ENCODE measurements at places on chromosomes 16 and 17.

- DNase-seq = no peak
These were observed 10.3 kb upstream of the GINS2 start for GRCh38 chr16:85698935-85699558.

GRCh38 chr17:7192271-7192937 lies 13.2 kb upstream of the ASGR1 start:
- no peak for DNase-seq

GRCh38 chr17:29591737-29592608 lies 959 bp upstream of the ANKRD13B start:
- peak; percentile 88 for DNase-seq

- peak; percentile 69 for DNase-seq
These were observed 65.9 kb downstream of the EMP2 start for GRCh38 chr16:10514369-10515055.

- peak; percentile 42 for DNase-seq
These were observed 525 bp downstream of the JPT1 start for GRCh38 chr17:75153780-75154194.

- no peak for DNase-seq
These were observed 23.5 kb downstream of the TMC6 start for GRCh38 chr17:78105101-78105500.

DNA sequence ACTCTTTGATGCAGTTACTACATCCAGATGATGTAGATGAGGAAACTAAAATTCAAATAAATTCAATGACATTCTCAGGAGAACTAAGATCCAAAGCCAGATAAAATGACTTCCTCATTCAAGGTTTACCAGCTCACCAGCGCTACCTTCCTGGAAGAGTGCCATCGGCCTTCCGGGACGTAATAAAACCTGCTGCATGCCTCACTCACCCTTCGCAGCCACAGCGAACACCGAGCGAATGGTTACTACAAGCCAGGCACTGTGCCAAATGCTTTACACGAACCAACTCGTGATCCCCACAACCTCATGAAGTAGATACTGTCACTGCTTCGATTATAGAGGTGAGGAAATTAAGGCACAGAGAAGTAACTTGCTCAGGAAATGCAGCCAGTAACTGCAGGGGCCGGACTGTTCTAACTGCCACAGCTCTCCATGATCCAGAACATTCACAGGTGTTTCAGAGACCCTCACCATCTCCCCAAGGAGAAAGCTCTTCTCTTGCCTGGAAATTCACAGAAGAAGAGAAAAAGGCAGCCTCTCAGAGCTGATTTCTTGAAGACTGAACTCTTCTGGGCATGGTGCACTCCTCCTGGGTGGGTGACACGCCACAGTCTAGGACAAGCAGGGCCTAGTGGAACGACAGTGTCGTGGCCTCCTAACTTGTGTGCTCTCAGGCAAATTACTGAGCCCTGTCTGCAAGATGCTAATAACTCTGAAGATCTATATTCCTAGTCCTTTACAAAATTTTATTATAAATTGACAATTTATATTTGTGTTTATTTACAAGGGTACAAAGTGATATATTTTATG lies 46.8 kb downstream of the HIC1 start:
- DNase-seq = no peak

DNA sequence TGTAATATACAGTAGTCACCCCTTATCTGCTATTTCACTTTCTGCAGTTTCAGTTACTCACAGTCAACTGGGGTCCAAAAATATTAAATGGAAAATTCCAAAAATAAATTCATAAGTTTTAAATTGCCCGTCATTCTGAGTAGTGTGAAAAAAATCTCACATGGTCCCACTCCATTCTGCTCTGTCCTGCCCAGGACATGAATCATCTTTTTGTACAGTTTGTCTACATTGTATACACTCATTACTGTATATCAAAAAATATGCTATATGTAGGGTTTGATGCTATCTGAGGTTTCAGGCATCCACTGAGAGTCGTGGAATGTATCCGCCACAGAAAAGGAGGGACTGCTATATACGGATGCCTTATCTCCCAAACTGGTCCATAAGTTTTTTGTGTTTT lies 16.0 kb upstream of the APPBP2 start:
- no peak for DNase-seq

- DNase-seq = no peak
These were observed 5.4 kb upstream of the TNS4 start for GRCh38 chr17:40506786-40507185.

DNA sequence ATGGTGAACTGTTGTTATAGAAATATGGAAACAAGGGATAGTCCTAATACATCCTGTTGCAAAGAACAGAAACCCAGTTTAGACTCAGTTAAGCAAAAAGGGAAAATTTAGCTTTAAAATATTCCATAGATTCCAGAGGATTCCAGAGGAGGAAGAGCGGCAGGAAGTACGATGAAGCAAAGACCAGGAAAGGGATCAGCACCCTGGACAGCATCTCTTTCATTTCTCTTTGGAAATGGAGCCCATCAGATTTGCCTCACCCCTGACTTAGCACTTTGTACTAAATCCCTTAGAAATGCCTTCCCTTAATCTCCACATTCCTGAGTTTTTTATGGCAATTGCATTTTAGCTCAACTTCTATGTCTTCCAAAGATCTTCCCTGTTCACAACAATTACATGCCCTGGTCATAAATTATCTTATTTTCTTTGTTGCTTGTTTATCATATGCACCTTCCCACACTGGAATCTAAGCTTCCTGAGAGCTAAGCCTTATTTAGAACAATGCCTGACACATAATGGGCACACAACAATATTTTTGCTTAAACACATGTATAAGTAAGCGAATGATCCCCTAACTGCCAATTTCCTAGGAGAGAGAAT lies 150.0 kb upstream of the RBFOX1 start:
- no peak for DNase-seq

DNA sequence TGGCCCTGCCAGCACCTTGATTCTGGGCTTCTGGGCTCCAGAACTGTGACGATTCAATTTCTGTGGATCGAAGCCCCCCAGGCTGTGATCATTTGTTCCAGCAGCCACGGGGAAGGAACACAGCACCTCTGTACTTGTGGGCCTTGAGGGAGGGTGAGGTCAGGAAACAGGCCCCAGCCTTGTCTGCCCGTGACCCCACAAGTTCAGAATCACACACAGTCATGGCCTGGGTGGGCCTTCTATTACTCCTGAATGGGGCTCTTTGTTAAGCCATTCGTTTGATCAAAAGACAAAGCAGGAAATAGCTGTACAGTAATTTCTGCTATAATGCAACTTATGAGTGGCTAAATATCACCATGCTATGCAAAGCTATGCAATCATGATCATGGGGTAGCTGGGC lies 10.1 kb downstream of the ST6GALNAC2 start:
- DNase-seq = no peak

DNA sequence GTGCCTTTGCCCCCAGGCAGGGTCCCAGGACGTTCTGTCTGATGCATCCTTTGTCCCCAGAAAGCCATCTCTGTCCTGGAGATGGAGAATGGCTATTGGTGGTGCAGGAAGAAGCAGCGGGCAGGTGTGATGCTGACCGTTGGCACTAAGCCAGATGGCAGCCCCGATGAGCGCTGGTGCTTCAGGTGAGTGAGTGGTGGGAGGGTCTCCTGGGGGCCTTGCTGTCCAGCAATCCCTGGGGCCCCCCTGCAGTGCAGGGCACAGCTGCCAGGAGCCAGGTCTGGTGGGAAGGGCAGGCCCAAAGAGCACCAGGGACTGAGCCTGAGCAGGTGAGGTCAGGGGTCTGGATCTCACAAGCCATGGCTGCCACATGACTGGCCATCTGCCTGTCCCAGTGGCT lies 18.1 kb downstream of the TRPV2 start:
- DNase-seq = no peak

DNA sequence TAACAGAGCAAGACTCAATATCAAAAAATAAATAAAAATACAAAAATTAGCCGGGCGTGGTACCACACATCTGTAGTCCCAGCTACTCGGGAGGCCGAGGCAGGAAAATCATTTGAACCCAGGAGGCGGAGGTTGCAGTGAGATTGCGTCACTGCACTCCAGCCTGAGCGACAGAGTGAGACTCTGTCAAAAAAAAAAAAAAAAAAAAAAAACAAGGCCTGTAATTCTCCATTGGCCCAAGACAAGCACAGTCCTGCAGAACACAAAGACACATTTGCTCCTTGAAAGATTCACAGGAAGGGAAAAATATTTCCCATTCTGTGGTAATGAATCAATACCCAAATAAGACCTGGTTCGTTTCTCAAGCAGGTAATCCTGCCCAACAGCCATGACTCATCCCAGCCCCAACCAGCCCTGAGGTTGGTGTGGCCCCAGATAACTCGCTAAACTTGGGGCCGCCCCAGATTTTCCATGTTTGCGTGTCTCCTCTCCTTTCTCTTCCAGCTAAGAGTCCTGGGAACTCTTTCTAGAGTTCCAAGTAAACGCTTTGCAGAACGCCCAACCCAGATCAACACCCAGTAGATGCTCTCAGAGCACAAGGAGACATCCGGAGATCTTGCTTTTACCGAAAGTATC lies 40.3 kb upstream of the SNN start:
- no peak for DNase-seq

- no peak for DNase-seq
These were observed 22.3 kb upstream of the NAGS start for GRCh38 chr17:43982171-43982570.

DNA sequence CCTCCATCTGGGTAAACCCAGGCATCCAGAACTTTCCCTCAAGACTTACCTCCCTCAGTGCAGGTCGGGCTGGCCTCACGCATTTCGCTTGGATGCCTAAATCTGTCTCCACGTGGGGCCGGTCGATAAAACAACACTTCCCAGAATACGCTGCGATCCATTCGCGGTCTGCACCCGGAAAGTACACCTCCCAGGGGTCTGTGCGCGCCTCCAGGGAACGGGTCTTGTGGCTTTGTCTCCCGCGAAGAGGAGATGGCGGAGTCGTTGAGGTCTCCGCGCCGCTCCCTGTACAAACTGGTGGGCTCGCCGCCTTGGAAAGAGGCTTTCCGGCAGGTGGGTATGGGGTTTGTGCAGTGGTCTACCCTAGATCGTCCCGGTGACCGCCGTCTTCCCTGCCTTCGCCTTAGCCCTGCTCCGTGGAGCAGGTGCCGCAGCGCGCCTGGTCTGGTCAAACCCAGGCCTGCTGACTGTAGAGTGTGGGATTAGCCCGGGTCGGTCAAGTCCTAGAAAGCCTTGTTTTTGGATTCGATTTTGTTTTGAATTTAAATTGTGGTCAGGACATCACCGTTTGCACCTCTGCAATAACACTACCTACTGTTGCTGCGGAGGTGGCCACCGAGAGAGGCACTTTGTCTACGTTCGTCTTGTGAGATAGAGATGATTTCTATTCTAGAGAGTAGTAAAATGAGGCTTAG lies at the start of gene RPAIN:
RPAIN (plus strand) TSS at position 224 of the 695 bp plus-strand sequence; CDS start at position 253, 29 bp downstream.
- peak; percentile 92 for DNase-seq

DNA sequence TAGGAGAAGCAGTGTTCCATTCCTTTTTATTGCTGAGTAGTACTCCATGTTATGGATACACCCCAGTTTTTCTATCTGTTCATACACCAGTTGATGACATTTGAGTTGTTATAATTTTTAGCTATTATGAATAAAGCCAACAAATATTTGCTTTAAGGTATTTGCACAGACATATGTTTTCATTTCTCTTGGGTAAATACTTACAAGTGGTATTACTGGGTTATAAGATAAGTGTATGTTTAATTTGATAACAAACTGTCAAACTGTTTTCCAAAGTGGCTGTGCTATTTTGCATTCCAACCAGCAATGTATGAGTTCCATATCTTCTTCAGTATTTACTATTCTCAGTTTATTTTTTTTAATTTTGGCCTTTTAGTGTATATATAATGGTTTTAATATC lies 27.7 kb upstream of the GFOD2 start:
- DNase-seq = no peak

DNA sequence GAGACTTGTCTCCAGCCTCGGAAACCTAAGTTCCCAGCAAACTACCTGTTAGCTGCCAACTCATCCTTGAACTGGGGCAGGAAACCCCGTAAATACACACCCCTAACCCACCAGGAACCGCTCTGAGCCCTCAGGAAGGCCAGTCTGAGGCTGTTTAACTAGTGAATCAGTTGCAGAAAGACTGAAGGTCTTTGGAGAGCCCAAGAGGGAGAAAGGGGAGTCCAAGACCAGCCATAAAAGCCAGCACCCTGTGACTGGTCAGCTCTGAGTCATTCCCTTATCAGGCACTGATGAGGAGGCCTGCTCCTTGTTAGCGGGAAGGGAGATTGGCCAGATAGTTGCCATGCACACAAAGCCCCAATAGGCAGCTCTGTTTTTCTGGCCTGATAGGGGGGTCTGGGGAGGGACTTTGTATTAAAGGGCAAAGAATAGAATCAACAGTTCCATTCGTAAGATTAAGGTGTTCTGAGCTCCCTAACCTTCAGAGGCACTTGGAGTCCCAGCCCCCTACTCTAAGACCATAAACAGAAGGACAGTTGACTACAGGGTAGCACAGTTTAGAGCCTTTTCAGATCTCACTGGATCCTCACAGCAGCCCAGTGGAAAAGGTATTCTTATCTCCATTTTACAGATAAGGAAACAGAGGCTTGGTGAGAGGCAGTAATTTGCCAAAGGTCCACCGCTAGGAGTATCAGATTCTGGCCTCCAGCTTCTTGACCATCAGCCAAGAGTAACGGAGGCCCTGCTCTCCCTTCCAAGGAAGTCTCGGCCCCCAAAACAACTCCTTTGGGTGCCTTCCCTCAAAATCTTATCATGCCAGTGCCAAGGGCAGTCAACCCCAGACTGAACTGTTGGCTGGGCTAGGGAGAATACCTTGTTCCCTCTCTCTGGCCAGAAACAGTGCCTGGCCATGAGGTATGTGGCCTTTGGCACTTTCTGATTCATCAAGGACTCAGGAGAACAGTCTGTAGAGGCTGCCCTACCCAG lies 2.2 kb upstream of the KRT19 start:
- DNase-seq = no peak

DNA sequence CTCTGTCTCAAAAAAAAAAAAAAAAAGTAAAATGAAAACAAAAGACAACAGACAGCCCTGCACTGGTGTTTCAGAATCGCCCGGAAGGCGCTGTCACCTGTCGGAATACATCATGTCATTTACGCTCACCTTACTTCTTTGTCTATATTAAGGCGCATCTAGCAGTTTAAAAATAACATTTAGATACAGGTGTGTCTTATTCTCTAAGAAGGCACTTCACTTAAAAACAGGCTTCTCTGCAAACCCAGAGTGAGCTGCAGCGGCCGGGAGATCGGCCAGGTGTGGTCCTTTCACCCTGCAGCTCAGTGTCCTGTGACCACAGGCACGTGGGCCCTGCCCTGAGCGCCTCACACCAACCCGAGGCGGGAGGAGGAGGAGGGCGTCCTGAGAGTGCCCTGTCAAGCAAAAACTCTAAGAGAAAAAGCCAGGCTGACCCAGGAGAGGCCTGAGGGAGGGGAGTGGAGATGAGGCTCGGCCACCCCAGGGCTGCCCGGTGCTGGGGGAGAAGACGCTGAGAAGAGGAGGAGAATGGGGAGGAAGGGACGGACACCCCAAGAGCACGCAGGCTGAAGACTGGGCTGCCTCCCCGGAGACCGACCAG lies 3.3 kb upstream of the LMF1 start:
- no peak for DNase-seq

GRCh38 chr17:47983492-47984223 lies 12.7 kb downstream of the CDK5RAP3 start:
- no peak for DNase-seq

DNA sequence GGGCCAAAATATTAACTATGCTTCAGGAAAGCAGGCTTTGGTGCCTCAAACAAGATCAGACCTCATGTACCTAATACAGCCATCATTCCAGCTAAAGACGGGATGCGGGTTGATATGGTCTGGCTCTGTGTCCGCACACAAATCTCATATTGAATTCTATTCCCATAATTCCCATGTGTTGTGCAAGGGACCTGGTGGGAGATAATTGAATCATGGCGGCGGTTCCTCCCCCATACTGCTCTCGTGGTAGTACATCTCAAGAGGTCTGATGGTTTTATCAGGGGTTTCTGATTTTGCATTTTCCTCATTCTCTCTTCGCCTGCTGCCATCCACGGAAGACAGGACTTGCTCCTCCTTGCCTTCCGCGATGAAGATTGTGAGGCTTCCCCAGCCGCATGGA lies 19.1 kb upstream of the CHST6 start:
- no peak for DNase-seq
